Astrocyte of the spinal cord (primary cell): ENCODE measurements at places on chromosomes 7 and 10.

DNA sequence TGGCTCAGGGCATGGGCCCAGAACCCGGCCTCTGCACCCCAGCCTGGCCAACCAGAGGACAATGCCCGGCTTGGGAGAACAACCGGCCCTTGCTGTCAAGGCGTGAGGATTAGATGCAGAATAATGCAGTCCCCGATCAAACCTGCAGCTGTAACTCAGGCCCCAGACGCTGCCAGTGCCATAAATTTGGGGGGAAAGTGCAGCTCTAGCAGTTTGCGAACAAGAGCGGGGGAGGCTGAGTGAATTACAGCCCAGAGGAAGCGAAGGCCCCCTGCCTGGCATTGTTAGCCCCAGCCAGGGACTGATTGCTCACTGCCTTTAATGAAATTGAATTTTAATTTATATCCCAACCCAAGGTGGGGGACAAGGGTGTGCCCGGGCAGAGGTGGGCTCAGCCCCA, 38.0 kb upstream of the GNA12 start:
- DNase-seq, result no peak

DNA sequence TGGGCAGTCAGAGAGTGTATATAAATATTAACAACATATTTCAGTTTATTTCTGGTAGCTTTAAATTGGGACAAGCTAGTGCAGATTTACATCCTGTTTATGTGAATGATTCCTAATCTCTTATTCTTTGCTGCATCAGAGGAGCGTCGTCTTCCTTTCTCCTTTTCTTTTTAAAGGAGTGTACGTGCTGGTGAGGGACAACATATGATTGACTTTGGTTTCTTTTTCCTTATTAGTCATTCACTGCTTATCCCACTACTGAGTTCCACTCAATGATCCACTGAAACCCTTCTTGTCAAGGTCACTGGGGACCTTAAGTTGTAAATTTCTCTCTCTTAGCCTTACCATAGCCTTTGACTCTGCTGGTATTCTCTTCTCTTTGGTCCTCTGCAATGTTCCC, 116.3 kb downstream of the EXOC4 start:
- no peak for DNase-seq

- no peak for DNase-seq
Observed at GRCh38 chr7:73969991-73970390, 58.0 kb upstream of the ELN start.

DNA sequence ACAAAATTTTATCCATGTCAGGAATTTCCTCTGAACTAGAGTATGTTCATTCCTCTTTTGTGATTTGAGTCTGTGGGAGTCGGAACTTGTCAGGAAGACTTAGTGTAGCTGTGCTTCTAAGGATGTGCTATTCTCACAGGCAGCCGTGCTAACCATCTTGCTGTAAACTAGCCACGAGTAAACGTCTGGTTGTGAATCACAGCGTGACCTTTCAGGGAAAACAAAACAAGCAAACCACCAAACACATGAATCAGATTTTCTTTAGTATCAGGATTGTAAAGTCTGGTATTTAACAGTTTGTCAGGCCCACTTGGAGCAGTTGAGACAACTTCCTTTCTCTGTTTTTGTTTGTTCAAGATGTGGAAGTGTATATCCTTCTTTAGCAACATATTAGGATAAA, 32.0 kb downstream of the AUTS2 start:
- peak; percentile 75 for DNase-seq

DNA sequence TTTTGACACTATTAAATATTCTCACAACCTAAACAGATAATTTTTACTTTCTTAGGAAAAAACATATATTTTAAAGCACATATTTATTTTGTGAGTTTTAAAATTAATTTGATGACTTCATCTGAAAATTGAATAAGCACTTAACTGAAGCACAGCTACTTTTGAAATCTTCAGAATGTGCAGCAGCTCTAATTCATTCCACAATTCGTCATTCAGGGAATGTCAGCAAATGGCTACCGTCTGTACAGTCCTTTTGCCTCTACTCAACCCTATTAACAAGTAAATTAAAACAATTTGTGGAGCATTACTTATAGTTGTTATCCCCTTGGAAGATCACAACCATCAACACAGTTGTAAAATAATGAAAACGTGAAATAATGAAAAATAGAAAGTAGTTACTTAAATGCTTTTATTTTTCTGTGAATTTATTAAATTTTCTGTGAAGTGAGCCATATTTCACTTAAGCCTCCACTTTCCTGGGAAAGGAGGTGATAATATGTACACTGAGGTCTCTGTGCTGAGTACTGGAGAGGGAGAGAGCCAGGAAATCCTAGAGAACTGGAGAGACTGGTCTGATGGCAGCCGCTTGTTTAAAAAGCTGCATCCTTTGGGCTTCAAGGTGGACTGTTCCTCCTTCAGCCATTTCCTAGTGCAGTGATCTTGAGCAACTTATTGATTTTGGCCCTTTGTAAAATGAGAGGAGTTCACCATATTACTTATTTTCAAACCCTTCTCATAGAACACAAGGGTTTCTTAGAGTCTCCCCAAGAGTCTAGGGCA, 70.6 kb downstream of the REEP3 start:
- DNase-seq, result no peak

- peak; percentile 96 for DNase-seq
Observed at GRCh38 chr7:28037220-28038010, 143.2 kb downstream of the JAZF1 start.

DNA sequence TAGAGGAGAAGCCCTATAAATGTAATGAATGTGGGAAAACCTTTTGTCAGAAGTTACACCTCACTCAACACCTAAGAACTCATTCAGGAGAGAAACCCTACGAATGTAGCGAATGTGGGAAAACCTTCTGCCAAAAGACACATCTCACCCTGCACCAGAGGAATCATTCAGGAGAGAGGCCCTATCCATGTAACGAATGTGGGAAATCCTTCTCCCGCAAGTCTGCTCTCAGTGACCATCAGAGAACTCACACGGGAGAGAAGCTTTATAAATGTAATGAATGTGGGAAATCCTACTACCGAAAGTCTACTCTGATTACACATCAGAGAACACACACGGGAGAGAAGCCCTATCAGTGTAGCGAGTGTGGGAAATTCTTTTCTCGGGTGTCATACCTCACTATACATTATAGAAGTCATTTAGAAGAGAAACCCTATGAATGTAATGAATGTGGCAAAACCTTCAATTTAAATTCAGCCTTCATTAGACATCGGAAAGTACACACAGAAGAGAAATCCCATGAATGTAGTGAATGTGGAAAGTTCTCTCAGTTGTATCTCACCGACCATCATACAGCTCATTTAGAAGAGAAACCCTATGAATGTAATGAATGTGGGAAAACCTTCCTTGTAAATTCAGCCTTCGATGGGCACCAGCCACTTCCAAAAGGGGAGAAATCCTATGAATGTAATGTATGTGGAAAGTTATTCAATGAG, 18.9 kb downstream of the RBAK start:
- peak; percentile 30 for DNase-seq

GRCh38 chr10:68099736-68100135, 9.6 kb upstream of the MYPN start:
- peak; percentile 66 for DNase-seq

- no peak for DNase-seq
Observed at GRCh38 chr10:71681977-71682376, 37.6 kb downstream of the C10orf105 start.

DNA sequence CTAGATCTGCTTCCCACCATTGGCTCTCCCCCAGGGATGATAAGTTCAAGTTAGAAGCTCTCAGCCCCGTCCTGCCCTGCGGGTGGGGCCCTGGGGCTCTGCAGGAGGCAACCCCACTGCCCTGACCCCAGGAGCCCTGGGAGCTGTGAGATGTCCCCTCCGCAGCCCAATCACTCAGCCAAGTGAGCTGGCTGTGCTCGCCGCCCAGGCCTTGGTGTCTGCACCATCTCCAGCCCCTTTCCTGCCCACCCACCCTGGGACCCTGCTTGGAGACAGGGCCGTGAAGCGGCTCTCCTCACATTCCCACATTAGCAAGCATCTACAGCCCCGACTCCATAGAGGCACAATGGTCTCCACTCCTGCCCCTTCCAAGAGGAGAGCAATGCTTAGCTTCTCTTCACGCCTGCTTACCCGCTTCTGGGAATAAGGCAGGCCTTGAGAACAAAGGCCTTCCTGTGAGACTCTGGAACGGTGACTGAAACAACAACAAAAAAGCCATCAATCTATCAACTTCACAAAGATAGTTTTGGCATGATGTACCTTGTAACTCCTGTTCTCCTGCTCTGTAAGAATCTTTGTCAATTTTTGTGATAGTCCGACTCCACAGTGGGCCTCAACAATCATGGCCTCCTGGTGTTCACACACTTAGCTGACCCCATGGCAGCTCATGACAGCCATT, 67.7 kb downstream of the FOXL3 start:
- no peak for DNase-seq

DNA sequence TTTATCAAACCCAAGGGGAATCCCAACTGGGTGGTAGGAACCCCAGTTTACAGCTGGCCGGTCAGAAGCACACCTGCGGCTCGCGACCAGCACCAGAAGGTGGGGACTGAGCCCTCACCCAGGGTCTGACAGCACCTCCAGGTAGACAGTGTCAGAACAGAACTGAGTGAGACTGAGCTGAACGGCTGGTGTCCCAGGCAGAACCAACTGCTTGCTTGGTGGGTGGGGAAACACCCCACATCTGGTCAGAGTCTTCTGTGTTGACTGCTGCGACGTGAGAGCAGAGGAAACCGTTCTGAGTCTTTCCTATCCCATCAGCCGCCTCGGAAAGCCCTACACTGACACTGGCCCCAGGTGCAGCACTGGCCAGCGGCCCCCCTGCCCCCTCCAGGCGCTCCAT, 160.7 kb downstream of the MAD1L1 start:
- no peak for DNase-seq

- peak; percentile 86 for DNase-seq
Observed at GRCh38 chr10:90968328-90969081, 47.6 kb upstream of the ANKRD1 start.

GRCh38 chr7:27177795-27178320, 3.7 kb upstream of the HOXA10 start:
- no peak for DNase-seq

DNA sequence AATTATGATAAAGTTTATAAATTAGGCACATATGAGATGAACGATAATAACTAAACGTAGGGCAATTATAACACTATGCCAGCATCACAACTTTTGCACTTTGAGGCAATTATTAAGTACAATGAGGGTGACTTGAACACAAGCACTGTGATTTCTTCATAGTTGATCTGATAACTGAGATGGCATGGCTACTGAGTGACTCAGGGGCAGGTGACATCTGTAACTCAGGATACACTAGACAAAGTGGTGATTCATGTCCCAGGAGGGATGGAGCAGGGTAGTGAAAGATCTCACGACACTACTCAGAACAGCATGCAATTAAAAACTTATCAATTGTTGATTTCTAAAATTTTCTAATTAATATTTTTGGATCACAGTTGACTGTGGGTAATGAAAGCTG, 98.3 kb upstream of the ARHGAP21 start:
- DNase-seq, result no peak

DNA sequence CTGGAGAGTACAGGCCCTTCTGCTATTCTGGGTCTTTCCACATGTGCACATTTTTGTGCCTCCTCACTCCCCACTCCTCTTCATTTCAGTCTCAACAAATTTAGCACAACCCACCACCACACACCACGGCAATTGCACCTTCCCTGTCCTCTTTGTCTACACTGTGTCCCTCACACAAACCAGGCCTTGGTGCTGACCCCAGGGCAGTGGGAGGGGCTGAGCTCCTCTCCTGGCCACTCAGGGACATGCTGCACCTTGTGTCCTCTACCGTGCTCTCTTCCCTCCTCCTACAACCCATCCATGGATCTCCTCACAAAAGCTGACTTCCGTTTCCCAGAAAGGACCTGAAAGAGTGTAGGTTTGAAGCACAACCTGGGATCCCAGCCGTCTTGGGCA, 90.9 kb upstream of the IKZF1 start:
- DNase-seq, result no peak

- no peak for DNase-seq
Observed at GRCh38 chr7:29384277-29384676, 179.4 kb upstream of the PRR15 start.

GRCh38 chr10:133307776-133308420, 774 bp downstream of the TUBGCP2 start:
- DNase-seq, result peak; percentile 72

- DNase-seq, result no peak
Observed at GRCh38 chr10:12687996-12688395, 313.5 kb downstream of the CCDC3 start.

GRCh38 chr7:133670250-133670649, 417.4 kb downstream of the EXOC4 start:
- no peak for DNase-seq

DNA sequence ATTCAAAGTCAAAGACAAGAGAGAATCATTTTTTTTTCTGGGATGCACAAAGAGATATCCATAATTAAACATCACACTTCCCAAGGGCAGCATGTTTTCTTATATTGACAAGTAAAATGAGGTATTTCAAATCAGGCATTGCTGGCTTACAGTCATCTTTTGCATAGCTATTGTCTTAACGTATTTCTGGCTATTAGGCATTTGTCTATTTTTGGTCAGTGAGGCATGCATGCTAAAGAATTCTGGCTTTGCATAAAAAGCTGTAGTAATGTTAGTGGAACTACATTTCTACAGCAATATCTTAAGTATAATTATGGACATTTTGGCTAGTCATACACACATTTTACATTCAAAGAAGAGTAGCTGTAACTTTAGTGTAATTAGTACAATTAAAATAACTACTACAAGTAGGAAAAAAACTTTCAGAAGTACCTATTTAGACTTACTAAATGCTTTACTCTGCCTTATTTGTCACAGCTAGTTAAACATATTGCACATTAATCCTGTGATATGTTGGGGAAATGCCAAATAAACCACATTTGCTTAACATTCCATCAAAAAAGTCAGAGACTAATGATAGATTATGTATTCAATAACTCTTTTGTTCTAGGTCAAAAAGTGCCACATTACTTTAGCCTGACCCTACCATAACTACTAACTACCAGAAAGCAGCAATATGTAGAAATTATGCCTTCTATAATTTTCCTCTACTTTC, 76.4 kb downstream of the RELN start:
- no peak for DNase-seq

GRCh38 chr7:95509199-95509598, 23.5 kb downstream of the ASB4 start:
- peak; percentile 84 for DNase-seq

DNA sequence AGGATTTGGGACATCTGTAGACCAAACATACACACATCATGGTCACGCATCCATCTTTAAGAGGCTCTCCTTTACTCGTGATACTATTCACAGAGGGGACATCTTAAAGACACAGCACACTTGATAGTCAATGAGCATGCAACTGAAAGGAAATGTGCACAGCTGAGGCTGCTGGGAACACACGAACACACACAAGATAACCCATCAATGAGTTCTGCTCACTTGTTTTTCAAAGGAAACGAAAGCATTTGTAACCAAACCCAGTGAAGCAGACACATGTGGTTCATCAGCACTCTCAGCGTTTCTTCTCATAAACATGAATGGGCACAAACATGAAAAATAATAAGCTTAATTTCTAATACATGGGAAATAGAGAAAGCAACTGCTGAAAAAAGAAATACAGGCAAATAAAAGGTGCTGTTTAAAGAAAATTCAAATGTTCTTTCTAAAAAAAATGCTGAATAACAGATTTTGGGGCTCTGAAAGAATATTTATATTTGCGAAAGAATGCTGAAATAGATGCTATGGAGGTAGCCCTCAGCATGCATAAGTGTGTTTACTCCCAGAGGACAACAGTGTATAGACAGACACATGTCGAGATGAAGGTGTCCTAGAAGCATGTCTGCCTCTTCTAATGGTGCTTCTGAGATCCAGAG, 59.7 kb upstream of the LAMB4 start:
- DNase-seq, result no peak
